HT-29 (cell line): ENCODE measurements at places on chromosomes 5 and 9.
A peak's percentile ranks its signal among the peaks of the same experiment; 100 is the strongest.

DNA sequence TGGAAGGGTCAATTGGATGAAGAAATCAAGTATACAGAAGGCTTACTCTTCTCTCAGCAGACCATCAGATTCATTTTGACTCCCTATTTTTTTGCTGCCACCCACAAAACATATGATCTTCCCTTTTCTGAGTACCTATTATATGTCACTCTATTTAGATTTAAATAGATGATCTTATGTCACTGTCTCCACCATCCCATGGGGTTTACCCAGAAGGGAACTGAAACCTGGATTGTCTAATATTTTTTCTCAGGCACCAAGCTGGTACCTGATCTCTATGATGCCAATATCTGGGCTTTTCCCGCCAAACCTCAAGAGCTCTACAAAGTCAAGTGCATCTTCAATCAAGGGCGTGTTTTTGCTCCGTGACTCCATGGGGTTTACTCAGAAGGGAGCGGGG, 118.7 kb downstream of the GAS1 start:
- no peak for DNase-seq

- peak; percentile 80 for DNase-seq
These were observed 298.4 kb upstream of the PRDM9 start for GRCh38 chr5:23208959-23209431.

DNA sequence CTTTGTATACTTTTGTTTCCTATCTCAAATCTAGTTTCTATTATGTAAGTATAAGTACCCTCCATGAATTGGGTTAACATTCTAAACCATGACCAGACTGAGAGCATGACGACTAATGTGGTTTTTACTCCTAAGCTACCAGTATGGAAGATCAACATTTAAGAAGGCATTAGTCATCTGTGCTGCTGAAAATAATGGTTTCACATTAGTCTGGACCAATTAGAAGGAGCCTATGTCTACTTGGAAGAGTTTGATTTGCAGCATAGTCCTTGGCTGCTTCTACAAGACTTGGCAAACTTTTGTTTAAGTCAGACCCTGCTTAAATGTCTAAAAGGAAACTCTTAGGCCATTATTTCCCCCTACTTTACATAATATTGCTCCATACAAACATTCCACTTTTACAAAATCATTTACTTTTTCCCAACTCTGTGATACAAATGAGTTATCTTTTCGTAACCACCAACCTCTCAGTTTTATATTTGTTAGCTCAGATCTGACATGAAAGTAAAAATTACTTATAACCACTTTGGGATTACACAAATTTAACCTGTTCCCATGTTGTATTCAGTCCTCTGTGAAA, 186.7 kb downstream of the COMMD10 start:
- DNase-seq: no peak

GRCh38 chr5:129079496-129079895, 15.1 kb upstream of the ISOC1 start:
- no peak for DNase-seq

GRCh38 chr5:56496581-56497063, 263.5 kb upstream of the ANKRD55 start:
- DNase-seq: no peak

DNA sequence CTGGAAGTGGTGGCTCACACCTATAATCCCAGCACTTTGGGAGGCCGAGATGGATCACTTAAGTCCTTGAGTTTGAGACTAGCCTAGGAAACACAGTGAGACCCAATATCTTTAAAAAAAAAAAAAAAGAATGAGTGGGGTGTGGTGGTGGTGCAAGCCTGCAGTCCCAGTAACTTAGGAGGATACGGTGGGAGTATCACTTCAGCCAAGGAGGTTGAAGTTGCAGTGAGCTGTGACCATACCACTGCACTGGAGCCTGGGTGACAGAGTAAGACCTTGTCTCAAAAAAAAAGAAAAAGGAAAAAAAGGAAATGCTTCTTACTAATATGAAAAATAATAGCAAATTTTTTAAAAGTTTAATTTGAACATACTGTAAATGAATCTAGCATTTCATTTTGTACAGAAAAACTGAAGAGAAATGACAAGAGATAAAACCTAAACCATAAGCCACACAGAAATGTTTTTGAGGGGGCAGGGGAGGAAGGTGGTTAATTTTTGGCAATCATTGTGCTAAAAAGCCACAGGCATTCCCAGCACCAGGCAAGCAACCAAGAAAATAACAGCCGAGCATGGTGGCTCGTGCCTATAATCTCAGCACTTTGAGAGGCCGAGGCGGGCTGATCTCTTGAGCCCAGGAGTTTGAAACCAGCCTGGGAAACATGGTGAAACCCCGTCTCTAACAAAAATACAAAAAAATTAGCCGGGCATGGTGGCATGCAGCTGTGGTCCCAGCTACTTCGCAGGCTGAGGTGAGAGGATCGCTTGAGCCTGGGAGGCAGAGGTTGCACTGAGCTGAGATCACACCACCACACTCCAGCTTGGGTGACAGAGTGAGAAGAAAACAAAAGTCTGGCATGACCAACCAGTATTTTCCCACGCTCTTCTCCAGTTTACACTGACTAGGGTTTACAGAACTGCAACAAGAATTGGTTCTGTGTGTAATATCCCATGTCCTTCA, 114.5 kb upstream of the NR5A1 start:
- no peak for DNase-seq

DNA sequence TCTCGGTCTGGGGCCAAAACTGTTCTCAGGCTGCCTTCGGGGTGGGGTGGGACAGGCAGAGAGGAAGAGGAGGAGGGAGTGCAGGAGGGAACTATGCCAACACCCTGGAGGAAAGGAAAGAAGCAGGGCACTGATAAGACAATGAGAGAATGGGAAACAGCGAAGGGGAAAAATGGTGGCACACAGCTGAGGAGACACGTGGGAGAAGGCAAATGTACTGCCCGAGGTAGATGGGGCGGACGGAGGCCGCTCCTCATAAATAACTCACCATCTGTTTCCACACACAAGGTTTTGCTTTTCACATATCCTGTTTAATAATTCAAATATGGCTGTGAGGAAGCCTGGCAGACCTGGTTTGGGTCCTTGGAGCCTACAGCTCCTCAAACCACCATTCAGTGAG, 148.2 kb upstream of the LRRTM2 start:
- no peak for DNase-seq

GRCh38 chr9:123684393-123685149, 245.4 kb downstream of the DENND1A start:
- DNase-seq: no peak

GRCh38 chr5:82636591-82636990, 358.4 kb upstream of the RPS23 start:
- no peak for DNase-seq

GRCh38 chr9:68495247-68495646, 45.4 kb downstream of the TMEM252 start:
- DNase-seq: no peak

GRCh38 chr9:130391866-130392265, 52.9 kb upstream of the ASS1 start:
- no peak for DNase-seq

GRCh38 chr9:123927625-123928532, 2.0 kb downstream of the DENND1A start:
- no peak for DNase-seq

DNA sequence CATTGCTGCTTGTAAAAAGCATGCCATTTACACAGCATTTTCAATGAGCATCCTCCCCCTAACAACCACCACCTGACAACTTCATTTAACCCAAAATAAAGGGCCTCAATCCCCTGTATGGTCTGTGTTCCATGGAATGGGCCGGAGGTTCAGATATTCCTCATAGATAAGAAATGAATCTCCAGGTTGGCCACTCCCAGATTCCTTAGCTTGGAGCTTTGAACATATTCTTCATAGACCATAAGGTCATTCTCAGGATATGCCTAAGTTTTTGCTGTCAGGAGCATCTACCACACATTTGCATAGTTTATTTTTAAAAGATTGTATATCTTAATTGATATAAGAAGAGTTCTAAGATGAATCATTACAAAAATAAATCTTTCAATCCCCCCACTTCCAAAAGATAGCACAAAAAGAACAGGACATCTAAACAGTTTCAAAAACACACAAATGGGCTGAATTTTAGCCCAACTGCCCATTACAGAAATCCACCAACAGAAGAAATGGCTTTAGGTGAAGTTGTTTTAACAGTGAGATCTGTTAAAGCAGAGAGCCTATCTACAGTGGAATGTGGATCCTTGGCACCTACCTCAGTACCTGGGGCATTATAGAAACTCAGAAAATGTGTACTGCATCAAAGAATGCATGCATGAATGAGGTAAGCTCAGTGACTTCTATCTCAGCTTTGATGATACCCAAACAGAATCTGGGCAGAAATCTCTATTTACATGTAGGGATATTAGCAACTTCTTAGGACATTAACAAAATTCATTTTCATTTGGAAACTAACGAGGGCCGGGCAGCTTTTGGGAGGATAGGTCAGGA, 179.8 kb downstream of the SEC61B start:
- no peak for DNase-seq

GRCh38 chr5:34553581-34553980, 102.5 kb upstream of the RAI14 start:
- DNase-seq: no peak

GRCh38 chr9:133246991-133247390, 28.0 kb downstream of the ABO start:
- no peak for DNase-seq
